Right renal pelvis (tissue), 4 donors: ENCODE measurements at places on chromosomes 2 and 18. TPM values are rescaled to one million over a fixed set of nuclear protein-coding genes. Genes with fewer than 3 reads are reported as not detected.

GRCh38 chr2:29080886-29081743, 6.8 kb upstream of the PCARE start:
- DNase-seq: no peak

DNA sequence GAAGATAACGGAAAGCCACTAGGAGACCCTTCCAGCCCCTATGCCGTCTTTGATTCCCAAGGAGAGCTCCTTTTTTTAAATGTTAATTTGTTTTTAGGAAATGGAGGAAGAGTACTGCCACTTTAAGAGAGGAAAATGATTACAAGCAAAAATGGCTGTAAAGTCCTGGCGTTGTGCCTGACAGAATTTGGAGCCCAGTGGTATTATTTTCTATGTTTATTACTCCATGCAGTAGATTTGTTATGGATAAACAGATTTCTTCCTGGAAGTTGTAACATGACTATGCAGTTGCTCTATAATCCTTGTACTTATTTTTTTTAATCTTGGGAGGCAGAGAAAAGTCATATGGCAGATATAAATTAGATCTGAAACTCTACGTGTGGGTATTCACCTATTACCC, 141.3 kb downstream of the GBX2 start:
- DNase-seq: peak; percentile 29

DNA sequence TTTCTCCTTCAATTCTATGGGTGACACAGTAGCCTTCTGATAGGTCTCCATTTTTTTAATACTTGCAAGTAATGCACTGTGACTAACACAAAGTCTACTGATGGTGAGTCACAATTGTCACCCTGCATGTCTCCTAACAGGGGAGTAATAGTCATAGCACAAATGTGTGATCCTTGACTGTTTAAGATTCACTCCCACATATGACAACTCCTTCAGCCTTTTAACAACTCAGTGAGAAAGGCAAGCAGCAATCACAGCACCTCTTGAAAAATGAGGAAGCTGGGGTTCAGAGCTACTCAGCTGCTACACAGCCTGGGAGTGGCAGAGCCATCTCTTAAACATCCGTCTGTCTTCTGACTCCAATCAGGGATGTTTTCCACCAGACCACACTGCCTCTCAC, 63.8 kb downstream of the EHD3 start:
- no peak for DNase-seq

DNA sequence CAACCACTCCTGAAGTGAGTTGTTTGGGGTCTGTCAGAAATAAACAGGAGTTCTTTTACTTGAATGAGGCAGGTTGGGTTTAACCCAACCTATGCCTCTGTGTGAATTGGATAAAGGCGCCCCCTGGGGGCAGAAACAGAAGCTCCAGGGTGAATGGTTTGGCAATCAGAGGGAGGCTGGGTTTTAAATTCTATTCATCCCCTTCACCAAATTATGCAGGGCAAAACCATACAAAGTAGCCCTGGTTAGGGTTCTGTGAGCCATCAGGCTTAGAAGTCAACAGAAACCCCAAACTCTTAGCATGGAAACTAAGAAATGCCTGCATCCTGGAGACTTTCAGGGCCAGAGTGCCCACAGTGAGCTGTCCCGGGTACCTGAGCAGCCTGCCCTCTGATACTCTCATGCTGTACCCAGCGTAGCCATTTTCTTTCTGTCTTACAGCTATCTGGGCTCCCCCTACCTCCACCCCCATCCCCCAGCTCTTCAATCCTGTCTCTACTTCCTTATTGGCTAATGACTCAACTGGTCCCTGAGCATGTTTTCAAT, 241.5 kb downstream of the ICOS start:
- DNase-seq: no peak

- DNase-seq: peak; percentile 10
These were observed 1.9 kb downstream of the DOK6 start for GRCh38 chr18:69402533-69402989.

DNA sequence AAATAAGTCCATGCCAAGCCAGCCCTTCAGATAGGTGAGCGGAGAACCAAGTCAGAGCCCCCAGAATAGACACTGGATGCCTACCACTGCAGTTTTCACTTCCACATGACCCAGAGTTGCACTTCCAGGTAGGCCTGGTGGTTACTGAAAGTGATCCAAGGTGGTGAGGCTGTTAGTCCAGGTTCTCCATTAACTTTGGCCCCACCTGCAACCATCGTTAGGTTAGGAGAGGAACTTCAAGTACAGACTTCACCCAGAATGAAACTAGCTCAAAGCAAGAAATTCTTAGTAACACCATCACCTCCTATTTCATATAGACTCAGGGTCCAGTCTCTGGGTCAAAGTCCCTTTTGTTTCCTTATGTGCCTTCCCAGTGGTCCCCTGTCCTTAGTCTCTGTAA, 293.1 kb upstream of the ID2 start:
- no peak for DNase-seq

DNA sequence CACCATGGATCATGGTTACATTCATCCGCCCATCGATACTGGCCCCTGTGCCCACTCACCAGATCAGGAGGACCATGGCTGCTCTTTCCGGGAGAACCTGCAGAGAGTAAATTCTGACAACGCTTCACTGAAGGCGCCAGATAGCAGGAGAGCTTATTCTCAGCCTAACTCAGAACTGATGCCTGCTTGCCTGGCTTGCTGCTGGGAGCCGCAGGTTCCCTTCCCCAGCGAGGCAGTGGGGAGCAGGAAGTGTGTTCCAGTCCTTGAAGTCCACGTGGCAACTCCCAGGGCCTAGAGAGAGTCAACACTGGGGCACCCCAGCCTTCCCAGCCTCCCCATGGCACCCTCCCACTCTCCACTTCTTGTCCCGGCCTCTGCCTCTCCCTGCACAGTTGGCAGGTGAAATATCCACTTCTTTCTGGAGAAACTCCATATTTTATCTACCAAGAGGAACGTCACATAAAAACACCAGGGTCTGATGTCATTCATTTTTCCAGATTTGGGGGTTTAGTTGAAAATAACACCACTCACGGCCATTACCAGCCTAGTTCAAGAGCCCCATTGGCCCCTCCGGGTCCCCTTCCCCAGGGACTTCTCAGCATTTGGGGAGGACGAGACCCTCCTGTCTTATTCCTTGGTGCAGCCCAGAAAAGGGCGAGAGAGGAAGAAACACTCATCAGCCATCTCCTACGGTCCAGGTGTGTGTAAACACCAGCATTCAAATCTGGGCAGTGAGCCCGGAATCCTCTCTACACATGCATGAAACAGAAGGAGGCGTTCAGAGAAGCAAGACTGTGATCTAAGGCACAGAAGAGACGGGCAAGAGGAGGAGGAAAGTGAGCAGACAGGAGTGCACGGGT, 3.5 kb upstream of the TUBB6 start:
- no peak for DNase-seq

GRCh38 chr2:194116861-194117260, 1540.2 kb upstream of the SLC39A10 start:
- no peak for DNase-seq

- no peak for DNase-seq
These were observed 98.3 kb upstream of the EPC2 start for GRCh38 chr2:148546270-148546669.

GRCh38 chr18:47779381-47779780, 151.1 kb downstream of the SMAD2 start:
- DNase-seq: no peak

GRCh38 chr2:62263076-62263715, 67.3 kb downstream of the B3GNT2 start:
- no peak for DNase-seq

- peak; percentile 36 for DNase-seq
These were observed 105.0 kb upstream of the ALK start for GRCh38 chr2:30026091-30027055.

DNA sequence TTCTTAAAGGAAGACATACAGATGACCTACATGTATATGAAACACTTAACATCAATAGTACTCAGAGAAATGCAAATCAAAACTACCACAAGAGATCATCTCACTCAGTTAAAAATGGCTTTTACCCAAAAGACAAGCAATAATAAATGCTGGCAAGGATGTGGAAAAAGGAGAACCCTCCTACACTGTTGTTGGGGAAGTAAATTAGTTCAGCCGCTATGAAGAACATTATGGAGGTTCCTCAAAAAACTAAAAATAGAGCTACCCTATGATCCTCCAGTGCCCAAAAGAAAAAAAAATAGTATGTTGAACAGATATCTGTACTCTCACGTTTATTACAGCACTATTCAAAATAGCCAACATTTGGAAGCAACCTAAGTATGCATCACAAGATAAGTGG, 1579.4 kb upstream of the TMEFF2 start:
- DNase-seq: no peak

DNA sequence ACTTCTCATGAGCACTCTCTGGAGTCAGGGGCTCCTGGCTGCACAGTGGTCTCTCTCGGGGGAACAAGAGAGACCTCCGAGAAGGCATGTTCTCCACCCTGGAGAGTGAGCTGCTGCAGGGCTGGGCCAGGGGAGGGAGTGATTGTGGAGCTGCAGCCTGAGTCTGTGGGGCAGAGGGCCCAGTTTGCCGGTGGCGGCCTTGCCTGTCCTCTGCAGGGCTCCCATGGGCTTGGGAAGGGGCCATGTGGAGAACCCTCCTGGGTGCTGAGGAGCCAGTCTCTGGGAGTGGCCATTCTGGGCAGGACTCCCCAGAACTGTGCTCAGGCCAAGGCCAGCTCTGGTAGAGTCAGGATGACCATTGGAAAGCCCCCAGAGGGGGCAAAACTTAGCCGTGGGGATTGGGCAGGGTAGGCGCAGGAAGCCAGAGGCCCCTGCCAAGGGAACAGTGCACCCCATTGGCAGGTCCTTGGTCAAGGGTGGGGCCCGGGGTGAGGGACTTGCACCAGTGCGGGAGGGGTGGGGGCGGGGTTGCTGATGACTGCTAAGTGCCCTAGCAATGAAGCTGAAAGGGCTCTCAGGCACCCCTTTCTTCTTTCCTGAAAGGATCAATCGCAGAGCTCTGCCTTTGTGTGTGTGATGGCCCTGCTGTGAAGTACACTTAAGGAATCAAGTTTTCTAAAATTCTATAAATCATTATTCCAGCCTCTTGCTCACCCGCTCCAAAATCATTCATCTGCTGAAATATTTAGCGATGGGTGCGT, 69.7 kb upstream of the BOD1L2 start:
- DNase-seq: no peak

GRCh38 chr2:152420936-152421335, 86.0 kb downstream of the FMNL2 start:
- DNase-seq: no peak

- no peak for DNase-seq
These were observed 11.5 kb downstream of the SLC9A4 start for GRCh38 chr2:102484310-102485061.

DNA sequence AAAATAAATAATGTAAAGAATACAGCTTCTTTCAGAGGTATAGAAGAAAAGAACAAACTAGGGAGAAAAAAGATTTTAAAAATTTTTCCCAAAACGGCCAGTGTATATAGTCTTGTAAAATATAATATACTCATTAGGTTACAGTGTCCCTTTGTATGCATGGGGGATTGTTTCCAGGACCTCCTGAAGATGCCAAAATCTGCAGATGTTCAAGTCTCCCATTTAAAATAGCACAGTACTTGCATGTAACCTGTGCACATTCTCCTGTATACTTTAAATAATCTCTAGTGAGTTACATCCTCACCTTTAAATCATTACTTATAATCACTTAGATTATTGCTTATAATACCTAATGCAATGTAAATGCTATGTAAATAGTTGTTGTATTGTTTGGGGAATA, 80.6 kb upstream of the LRRTM4 start:
- DNase-seq: no peak

Gene SKA1
- polyA plus RNA-seq: 7.7 TPM

Gene TTR
- polyA plus RNA-seq: 0.28 TPM

Gene PLGLB1
- 7.0 TPM for polyA plus RNA-seq

Gene MOGAT1
- polyA plus RNA-seq: not detected

Gene GREB1L
- 2.5 TPM for polyA plus RNA-seq
